Erythroblast (primary cell): ENCODE measurements at places on chromosomes 2 and 18.
A peak's percentile ranks its signal among the peaks of the same experiment; 100 is the strongest.

- no peak for DNase-seq
Measured at GRCh38 chr2:143171817-143172216, 42.6 kb downstream of the ARHGAP15 start.

GRCh38 chr2:85549826-85550225, 10.9 kb downstream of the MAT2A start:
- no peak for DNase-seq

GRCh38 chr2:106288873-106289272, 94.8 kb upstream of the UXS1 start:
- no peak for DNase-seq

DNA sequence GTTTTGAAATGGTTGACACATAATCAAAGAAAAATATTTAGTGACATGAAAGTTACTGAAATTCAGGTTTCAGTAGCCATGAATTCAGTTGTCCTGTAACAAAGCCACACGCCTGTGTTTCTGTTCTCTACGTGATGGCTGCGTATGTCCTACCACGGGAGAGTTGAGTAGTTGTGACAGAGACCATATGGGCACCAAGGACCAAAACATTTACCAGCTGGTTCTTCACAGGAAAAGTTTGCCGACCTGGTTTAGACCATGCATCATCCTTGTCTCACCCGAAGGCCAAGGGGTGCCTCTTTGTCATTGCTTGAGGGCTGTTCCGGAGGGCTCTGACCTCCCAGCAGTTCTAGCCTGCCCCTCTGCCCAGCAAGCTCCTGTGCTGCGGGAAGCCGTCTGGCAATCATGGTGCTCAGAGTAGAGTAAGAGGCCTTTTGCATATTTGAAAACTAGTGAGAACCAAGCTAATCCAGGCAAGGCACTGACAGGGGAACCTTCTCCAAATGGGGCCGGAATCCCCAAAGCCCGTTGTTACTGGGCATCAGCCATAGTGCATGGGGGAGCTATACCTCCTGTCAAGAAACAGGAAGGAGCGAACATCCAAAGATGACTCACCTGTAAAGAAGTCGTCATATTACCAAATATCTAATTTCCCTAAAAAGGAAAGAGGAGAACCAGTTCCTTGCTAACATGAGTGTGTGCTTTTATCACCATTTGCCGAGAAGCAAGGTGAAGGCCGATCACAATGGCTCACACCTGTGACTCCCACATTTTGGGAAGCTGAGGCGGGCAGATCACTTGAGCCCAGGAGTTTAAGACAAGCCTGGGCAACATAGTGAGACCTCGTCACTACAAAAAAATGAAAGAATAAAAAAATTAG, 92.6 kb upstream of the RAB12 start:
- DNase-seq = no peak

DNA sequence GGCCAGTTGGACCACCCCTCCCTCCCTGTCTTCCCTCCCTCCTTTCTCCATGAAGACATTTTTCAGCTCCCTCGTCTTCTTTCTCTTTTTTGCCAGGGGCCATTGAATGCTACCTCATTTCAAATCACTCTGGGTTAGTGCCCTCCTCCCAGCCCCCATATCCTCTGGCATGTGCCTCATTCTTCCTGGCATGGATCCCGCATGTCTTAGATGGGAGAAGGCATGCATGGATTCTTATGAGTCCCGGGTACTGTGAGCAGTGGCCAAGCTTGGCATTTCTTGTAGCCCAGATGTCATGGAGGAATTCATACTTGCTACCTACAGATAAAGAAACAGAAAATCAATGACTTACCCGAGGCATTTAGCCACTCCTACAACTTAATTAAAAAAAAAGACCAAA, 9.0 kb upstream of the HAAO start:
- DNase-seq = no peak

DNA sequence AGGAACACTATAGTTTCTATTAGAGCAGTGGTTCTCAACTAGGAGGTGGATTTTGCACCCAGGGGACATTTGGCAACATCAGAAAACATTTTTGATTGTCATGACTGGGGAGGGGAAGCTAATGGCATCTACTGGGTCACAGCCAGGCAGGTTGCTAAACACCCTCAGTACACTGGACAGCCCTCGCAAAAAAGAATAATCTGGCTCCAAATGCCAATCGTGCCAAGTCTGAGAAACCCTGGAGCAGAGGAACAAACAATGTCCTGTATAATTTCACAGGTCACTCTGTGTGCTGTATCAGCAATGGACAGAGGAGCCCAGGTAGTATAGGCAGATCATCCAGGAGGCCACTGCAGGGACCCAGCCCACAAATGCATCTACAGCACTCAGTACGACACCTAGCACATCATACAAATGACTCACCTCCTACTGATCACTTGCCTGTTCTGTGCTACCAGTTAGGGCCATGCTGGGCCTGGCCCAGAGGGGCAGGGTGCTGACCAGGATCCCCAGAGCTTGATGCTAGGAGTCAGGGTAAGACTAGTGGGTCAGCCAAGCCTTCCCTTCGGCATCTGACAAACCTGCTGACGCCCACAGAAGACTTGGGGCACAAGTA, 37.6 kb downstream of the SFXN5 start:
- DNase-seq = no peak

DNA sequence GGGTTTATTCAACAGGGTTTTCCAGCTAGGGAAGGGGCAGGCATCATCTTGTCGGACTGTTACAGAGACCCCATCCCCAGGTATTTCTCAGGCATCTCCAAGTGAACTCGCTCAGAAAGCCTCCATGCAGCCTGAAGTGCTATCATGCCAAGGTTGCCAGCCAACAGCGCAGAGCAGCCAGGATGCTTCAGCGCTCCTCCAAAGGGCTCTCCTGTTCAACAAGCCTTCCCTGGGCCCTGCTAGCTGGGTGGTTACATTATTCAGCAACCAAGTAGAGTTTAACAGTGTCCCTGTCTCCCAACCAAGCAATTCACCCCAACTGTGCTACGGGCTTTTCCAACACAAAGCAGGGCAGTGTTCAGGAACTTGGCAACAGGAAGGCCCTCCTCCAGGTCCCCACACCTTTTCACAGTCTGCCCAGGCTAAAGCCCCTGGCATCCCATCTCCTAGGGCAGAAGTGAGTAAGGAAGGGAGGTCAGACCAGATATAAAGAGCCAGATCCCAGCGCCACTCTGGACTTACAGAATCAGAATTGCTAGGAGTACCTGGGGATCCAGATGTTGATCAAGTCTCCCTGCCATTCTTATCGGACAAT, 52.9 kb downstream of the ZBTB7C start:
- no peak for DNase-seq

- DNase-seq = no peak
Measured at GRCh38 chr18:13615432-13615861, 110.9 kb downstream of the FAM210A start.

DNA sequence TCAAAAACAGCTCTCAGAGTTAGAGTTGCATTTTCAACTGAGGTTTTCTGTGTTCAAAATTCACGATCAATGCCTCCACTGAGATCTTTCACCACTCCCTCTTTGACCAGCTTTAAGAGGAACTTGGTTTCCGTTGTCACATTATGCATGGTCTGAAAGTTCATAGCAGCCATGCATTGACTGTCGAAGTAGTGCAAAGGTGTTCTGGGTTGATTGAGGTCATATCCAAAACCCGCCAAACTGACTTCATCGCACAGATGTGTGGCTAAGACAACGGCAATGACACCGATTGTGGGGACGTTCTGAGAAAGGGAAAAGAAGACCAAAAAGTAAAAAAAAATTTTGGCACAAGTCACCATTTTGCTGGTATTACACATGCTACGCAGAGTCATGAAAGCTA, 48.7 kb downstream of the ST3GAL5 start:
- DNase-seq = no peak

DNA sequence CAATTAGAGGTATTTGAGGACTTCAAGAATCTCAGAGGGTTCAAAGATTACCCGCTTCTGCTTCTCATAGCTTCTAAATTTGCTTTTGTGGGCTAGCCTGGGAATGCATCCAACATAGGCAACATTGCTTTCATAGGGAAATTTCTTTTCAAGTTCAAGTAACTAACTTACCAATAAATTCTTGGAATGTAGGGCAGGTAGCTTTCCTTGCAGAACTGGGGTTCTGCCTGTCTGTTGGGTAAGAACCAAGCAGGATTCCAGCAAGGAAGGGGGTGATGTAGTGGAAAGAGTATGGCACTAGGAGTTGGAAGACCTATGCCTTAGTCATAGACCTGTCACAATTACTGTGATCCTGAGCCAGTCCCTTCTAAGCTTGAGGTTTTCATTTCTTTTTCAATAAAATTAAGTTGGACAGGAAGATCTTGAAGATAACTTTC, 164.1 kb downstream of the FHOD3 start:
- no peak for DNase-seq

DNA sequence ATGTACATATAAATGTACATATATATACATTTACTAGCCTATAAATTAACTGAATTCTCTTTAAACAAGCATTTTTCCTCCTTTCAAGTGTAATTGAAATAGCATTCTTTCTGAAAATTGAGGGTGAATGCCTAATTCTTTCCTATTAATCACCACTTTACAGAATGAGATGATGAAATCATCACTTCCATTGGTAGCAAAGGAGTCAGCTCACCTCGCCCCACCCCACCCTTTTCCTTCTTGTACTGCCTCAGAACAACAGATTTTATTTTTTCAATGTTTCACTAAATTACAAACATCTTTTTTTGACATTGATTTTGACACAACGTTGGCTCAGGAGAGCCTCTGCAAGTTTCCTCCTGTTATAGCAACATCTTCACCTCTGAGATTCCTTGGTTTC, 181.9 kb upstream of the CDH7 start:
- no peak for DNase-seq

DNA sequence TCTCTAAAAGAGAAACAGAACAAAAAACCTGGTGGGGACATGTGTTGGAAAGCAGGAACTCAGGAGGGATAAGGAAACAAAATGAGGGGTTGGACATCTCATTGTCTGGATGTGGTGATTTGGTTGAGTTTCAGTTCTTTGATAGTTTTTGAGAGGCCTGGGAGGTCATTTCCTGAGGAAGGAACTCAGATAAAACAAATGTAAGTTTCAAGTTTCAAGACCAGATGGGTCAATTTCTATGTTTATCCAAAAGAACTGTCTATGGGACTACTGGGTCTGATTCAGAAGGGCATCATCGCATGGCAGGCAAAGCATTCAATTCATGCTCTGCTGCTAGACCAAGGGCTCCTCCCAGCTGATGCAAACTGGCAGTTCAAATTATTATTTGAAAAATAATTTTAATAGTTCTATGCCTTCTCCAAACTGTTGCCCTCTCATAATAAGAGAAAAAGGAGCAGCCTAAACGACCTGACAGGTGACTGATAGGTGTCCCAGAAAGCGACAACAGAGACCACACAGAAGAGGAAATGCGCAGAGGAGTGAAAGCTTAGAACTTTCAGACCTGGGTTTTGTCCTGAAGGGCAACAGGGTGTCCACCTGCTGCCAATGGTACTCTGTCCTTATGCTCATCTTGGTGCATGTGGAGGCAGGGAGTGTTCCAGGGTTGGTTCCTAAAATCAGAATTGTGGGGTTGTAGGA, 39.3 kb upstream of the SH3RF3 start:
- no peak for DNase-seq

- no peak for DNase-seq
Measured at GRCh38 chr2:192354512-192355244, 159.9 kb upstream of the TMEFF2 start.

DNA sequence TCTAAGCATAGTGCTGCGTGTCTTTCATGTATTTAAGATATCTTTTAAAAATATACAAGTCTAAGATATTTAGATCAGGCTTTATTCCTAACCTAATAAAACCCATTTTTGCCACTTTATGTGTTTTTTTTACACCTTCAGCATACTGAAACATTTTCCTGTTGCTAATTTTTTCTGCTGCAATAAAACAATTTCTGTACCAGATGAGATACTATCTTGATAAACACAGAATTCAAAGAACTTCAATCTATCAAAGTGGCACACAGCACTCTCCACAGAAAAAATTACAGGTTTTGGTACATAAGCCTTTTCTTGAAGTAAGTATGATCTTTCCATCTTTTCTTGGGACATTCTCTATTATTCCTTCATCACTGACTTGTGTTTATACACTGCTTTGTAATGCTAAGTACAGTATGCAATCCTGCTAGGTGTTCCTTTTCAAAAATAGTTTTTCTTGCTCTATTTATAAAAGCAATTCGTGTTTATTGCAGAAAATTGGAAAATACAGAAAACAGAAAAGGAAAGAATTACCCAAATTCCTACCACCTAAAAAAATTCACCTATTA, 16.2 kb downstream of the REV1 start:
- DNase-seq = peak; percentile 47

DNA sequence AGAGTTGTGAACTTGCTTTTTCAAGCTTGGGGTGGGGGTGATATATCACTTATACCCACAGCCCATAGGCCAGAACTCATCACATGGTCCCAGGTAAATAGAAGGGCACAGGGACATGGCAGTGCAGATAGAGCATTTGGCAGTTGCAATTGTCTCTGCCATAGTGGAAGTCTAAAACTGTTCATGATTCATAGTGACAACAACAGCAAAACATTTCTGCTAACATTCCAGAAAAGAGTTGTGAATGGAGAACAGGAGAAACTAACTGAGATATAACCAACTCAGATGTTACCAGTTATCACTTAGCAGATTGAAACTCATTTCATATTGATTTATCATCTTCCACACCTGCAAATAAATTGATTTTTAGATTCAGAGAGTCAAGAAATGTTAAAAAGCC, 278.6 kb upstream of the KYNU start:
- no peak for DNase-seq

GRCh38 chr2:74168739-74169138, 9.9 kb downstream of the MOB1A start:
- DNase-seq = no peak

- DNase-seq = no peak
Measured at GRCh38 chr2:160471950-160472349, 21.7 kb downstream of the RBMS1 start.

DNA sequence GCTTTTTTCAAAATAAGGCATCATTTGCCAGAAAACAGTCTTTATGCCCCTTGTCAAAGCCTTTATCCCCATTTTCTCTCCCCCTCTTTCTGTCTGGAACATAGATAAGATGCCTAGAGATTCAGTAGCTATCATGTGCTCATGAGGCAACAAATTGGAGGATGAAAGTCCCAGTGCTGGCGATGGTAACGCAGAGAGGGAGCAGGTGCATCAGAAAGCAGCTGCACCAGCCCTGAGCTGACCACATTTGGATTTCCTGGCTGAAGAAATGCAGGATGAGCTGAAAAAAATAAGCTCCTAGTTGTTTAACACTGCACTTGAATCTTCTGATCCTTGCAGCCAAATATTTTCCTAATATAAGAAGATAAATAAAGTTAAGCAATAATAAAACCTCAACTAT, 48.0 kb downstream of the LOXHD1 start:
- DNase-seq = no peak

GRCh38 chr2:188204824-188205223, 86.8 kb upstream of the GULP1 start:
- DNase-seq = no peak

DNA sequence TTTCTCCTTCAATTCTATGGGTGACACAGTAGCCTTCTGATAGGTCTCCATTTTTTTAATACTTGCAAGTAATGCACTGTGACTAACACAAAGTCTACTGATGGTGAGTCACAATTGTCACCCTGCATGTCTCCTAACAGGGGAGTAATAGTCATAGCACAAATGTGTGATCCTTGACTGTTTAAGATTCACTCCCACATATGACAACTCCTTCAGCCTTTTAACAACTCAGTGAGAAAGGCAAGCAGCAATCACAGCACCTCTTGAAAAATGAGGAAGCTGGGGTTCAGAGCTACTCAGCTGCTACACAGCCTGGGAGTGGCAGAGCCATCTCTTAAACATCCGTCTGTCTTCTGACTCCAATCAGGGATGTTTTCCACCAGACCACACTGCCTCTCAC, 63.8 kb downstream of the EHD3 start:
- DNase-seq = no peak

- DNase-seq = no peak
Measured at GRCh38 chr2:9332136-9332852, 91.0 kb downstream of the ITGB1BP1 start.
